SJSA1 (cell line): ENCODE measurements at places on chromosomes 2 and 18. TPM values are rescaled to one million over a fixed set of nuclear protein-coding genes. Genes with fewer than 3 reads are reported as not detected.

DNA sequence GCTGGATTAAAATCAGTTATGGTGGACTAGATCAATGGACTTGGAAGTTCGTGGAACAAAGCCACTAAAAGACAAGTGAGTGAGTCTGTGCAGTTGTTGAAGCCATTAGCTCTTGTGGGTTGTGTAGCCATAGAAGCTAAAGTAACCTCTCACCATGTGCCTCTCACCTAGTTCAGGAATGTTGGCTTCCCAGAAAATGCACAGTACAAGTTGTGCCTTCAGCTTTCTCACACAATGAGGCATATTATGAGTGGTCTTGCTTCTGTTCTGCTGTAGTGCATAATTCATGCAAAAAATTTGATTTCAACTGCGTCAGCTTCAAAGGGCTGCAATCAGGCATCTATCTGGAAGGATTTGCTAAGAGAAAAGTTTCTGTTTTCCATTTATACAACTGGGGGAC, 26.2 kb downstream of the CERS6 start:
- H3K4me1 ChIP-seq: no peaks in the 10 kb centered on the region
- H3K27ac ChIP-seq: no peak overlapping the region
- no peak overlapping the region for H3K4me3 ChIP-seq
- no peak for DNase-seq
- H3K36me3 ChIP-seq: no peaks in the 10 kb centered on the region

FAM110C gene
- not detected in 2 replicates for total RNA-seq

NYAP2 gene
- total RNA-seq: not detected in 2 replicates

DNA sequence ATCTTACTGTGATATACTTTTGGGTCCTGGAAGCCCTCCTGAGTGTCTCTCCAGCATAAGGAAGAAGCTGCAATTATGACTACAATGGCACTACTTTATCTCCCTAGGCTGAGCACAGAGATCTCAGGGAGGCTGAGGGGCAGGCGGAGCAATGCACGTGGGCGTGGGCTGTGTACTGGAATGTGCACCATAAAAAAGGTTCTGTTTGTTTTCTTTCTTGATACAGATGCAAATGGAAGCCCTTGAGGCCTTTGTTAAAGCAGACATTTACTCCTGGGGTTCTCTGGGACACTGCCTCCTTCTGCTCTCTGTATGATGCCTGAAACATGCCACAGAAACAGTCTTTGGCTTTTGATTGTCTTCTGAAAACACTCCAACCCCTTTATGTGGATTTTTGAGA, 79.1 kb upstream of the DLX2 start:
- no peaks in the 10 kb centered on the region for H3K27me3 ChIP-seq
- no peak overlapping the region for H3K4me3 ChIP-seq
- no peaks in the 10 kb centered on the region for H3K36me3 ChIP-seq
- H3K4me1 ChIP-seq: peaks cover 28% of the 10 kb centered on the region

DNA sequence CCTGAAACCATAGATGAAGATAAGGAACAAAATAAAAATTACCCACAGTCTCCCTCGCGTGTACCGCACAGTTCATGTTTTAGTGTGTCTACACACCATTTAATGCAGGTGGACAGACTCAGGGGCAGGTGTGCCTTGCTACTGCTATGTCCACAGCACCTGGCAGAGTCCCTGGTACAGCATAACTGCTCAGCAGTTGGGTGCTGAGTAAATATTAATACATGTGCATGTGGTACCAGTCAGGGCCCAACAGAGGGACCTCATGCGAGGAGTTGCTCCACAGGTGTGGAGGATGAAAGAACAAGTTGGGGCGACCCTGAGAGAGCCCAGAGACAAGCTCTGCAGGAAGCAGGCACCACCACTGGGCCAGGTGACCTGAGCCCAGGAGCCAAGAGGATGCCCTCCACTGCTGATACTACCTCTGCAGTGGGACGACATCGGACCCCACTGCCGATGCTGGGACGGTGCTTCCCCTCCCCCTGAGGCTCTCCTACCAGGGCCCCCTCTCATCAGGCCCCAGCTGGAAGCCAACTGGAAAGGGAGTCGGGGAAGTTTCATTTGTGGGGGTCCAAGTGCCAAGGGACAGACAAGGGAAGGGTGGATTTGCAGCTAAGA, 100.8 kb downstream of the NEDD4L start:
- H3K27ac ChIP-seq: no peak overlapping the region
- H3K36me3 ChIP-seq: no peaks in the 10 kb centered on the region
- H3K27me3 ChIP-seq: no peaks in the 10 kb centered on the region
- no peak for DNase-seq

DNA sequence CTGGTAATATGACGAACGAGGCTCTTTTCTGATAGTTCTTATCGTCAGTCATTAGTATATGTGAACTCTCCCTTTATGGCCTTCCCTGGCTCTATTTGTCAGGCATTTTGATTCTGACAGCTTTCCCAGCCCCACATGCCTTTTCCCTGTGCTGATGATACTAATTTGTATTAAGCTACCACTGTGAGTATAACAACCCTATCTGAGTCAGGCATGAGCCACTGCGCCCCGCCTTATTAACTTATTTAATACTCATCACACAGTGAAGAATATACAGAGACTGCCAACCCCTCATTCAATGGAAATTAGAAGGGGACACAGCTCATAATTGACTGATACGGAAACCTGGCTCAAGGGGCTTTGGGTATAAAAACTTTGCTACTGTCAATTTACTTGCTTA, 140.0 kb downstream of the NETO1 start:
- H3K36me3 ChIP-seq: no peaks in the 10 kb centered on the region
- H3K4me3 ChIP-seq: no peak overlapping the region
- DNase-seq: no peak
- no peaks in the 10 kb centered on the region for H3K4me1 ChIP-seq

- no peak overlapping the region for H3K27ac ChIP-seq
- no peaks in the 10 kb centered on the region for H3K4me1 ChIP-seq
- H3K27me3 ChIP-seq: 0 out of 2 replicates have a peak, but pooled peaks cover 3% of the 10 kb centered on the region
- H3K4me3 ChIP-seq: no peak overlapping the region
Measured at GRCh38 chr18:5417342-5417741, 121.8 kb upstream of the ZBTB14 start.

NCKAP1 gene
- total RNA-seq: 96.6 and 195 TPM in 2 replicates

GRCh38 chr2:28390241-28390745, 2.4 kb upstream of the FOSL2 start:
- peaks cover 51% of the 10 kb centered on the region for H3K4me1 ChIP-seq
- peaks cover 22% of the 10 kb centered on the region for H3K36me3 ChIP-seq
- no peaks in the 10 kb centered on the region for H3K27me3 ChIP-seq
- peak overlapping the region; percentile 98 for H3K27ac ChIP-seq
- peak overlapping the region; percentile 73 for H3K4me3 ChIP-seq

DNA sequence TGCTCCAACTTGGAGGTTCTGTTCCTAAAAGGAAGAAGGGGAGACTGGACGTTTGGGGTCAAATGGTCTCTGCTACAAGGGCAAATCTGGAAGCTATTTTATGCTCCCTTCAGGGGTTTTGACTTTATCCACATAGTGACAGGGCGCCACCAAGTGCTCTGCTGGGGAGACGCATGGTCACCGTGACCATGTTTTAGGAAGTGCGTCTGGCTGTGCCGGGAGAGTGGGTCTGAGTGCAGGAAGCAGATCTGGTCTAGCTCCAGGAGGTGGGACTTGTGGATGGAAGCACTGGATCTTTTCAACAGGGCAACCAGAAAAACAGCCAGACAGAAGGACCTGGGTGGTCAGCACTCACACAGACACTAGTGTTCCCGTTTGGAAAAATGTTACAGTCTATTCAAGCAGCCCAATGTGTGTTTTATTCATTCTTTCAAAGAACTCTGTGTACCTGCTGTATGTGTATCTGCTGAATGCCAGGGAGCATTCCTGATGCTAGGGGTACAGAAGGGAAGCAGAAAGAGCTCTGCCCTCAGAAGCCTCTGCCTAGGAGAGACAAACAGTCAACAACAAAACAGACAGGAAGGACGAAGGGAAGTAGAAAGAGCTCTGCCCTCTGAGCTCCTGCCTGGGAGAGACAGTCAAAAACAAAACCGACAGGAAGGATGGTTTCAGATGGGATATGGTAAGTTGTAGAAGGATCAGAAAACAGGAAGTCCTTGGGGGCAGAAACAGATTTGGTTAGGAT, 14.3 kb downstream of the IMPA2 start:
- H3K4me1 ChIP-seq: peaks cover 17% of the 10 kb centered on the region
- H3K4me3 ChIP-seq: no peak overlapping the region
- DNase-seq: peak; percentile 61

TUBA4B gene
- total RNA-seq: not detected in 2 replicates

- H3K27me3 ChIP-seq: no peaks in the 10 kb centered on the region
- H3K36me3 ChIP-seq: peaks cover 26% of the 10 kb centered on the region
- no peak overlapping the region for H3K4me3 ChIP-seq
- peaks cover 38% of the 10 kb centered on the region for H3K4me1 ChIP-seq
- DNase-seq: no peak
Measured at GRCh38 chr2:174659069-174659900, 61.7 kb upstream of the WIPF1 start.

COL4A4 gene
- total RNA-seq: not detected in 2 replicates

- H3K27ac ChIP-seq: no peak overlapping the region
- H3K27me3 ChIP-seq: no peaks in the 10 kb centered on the region
- no peak overlapping the region for H3K4me3 ChIP-seq
- no peaks in the 10 kb centered on the region for H3K4me1 ChIP-seq
Measured at GRCh38 chr2:221606424-221606823, 34.3 kb upstream of the EPHA4 start.

DNA sequence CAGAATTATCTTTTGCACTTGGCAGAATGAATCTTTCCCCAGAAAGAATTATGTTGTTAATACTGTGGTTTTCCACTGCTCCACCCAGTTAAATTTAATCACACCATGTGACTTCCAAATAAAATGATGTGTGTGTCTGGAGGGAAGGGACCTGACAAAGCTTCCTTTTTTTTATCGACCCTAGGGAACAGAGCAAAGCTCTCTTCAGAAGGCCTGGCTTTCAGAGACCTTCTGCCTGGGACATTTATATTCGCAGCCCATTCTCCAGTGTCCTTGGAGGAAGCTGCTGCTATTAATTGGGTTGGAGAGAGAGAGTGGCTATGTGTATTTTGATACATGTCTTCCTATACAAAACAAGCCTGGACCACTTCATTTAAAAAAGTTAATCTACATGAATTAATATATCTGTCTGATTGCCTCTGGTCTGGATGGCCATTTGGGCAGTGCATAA, 233.7 kb downstream of the PRKCE start:
- H3K27ac ChIP-seq: no peak overlapping the region
- H3K4me3 ChIP-seq: no peak overlapping the region
- no peaks in the 10 kb centered on the region for H3K27me3 ChIP-seq
- DNase-seq: no peak
- no peaks in the 10 kb centered on the region for H3K36me3 ChIP-seq
- H3K4me1 ChIP-seq: no peaks in the 10 kb centered on the region

GRCh38 chr2:216478151-216478550, 20.5 kb upstream of the RPL37A start:
- no peak overlapping the region for H3K4me3 ChIP-seq
- peak; percentile 80 for DNase-seq
- H3K4me1 ChIP-seq: peaks cover 22% of the 10 kb centered on the region

DNA sequence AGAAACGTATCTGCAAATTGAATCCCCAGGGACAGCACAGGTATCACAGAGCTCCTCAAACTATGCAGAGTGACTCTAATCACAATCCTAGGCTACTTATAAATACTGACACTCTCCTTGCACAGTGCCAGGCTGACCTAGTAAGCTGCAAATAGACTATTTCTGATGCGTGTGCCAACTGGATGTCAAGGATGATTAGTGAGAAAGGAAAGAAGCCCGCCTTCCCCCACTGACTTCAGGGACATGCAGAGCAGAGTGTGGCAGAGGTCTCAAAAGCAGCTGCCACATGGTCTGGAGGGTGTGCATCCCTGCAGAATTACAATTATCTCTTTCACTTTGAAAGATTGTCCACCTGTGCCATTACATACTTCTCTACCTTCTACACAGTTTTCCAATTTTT, 235.6 kb downstream of the CPS1 start:
- no peak for DNase-seq
- no peaks in the 10 kb centered on the region for H3K36me3 ChIP-seq
- no peak overlapping the region for H3K4me3 ChIP-seq
- no peaks in the 10 kb centered on the region for H3K27me3 ChIP-seq
- H3K4me1 ChIP-seq: no peaks in the 10 kb centered on the region
- H3K27ac ChIP-seq: no peak overlapping the region
